ENCODE measurements at places on chromosomes 2 and 18.

DNA sequence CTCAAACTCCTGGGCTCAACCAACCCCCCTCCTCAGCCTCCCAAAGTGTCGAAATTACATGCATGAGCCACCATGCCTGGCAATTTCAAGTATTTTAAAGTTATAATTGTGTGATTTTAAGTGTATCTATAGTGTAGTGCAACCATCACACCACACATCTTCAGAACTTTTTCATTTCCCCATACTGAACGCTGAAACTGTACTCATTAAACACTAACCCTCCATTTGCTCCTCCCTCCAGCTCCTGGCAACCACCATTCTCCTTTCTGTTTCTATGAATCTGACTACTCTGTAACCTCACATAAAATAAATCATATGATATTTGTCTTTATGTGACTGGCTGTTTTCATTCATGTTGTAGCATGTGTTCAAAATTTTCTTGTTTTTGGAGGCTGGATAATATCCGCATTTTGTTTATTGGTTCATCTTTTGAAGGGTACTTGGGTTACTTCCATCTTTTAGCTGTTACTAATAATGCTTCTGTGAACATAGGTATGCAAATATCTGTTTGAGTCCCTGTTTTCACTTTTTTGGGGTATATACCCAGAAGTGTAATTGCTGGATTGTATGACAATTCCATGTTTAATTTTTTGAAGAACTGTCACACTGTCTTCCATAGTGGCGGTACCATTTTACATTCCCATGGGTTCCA, 188.2 kb downstream of the PLCL1 start:
- DNase-seq: no peak

DNA sequence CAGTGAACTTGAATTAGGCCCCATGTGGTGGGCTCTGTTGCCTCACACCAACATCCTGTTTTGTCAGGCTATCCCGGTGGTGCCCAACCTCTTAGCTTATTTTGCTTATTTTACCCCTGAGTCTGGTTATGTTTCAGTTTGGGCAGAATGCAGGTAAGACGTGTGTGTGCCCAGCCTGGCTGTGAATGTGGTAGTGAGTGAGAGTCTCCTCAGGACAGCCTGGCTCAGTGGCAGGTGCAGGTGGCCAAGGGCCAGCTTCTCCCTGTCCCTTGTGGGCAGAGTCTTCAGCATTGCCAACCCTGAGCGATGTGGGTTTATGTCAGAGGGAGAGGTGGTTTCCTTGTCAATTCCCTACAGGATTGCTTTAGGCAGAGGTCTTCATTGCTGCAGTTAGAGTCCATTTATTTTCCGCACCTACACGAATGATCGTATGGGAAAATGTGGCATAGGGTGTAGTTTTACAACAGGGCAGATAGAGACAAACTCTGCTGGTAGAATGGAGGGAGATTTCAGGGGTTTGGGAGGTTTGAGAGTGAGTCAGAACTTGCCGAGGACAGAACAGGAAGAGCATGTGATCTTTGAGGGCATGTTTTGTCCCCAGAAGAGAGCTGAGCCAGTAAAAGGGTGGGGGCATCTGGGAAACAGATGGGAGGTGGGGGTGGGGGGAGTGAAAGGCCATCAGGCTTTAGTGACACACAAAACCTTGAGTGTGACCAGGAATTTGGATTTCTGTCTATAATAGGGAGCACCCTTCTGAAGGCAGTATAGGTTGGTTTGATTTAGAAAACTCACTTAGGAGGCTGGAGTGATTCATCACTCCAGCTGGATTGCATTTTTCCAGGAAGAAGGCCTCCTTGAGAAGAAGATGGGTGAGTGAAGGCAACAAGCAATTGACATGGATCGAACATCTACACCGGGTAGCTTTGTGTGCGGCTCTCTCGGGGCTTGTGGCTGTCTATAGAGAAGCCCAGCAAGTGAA, 156.2 kb upstream of the CELF4 start:
- DNase-seq: no peak

- no peak for DNase-seq
Observed at GRCh38 chr2:176813621-176814049, 399.0 kb upstream of the HNRNPA3 start.

GRCh38 chr2:134490559-134490958, 228.2 kb downstream of the TMEM163 start:
- no peak for DNase-seq

DNA sequence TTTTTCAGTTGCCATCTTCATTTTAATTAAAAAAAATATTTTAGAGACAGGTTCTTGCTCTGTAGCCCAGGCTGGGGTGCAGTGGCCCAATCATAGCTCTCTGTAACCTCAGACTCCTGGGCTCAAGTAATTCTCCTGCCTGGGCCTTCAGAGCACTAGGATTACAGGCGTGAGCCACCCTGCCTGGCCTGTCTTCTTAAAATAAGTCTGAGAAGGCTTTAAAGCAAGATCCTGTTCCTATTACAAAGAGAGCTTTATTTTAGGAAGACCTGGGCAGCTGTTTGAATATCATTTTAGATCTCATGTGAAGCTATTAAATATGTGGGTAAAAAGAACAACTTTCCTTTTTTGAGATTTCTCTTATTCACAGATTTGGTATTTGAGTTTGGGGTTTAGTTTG, 1.5 kb downstream of the FAM228A start:
- no peak for DNase-seq

DNA sequence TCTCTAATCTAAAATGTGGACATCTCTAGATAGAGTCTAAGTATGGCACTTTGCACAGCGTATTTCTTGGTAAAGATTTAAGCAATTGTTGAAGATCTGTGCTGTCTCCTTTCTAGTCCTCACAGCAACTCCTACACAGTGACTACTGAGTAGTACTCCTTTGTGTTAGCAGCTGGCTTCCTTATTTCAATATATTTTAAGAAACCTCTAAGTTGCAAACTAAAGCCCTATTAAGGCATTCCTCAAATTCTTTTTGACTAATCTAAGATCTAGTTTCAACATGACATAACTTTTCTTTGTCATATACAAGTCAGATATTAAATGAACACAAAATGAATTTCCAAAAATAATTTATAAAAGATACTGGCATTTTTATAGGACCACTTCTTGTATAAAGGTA, 121.8 kb upstream of the DNAJC10 start:
- no peak for DNase-seq

GRCh38 chr2:96811917-96812316, 4.2 kb upstream of the CNNM3 start:
- no peak for DNase-seq

GRCh38 chr2:128414351-128414750, 95.7 kb upstream of the HS6ST1 start:
- no peak for DNase-seq

- no peak for DNase-seq
Observed at GRCh38 chr18:43283299-43283698, 6.0 kb upstream of the SYT4 start.

- no peak for DNase-seq
Observed at GRCh38 chr18:7789856-7790552, 222.9 kb downstream of the PTPRM start.

- DNase-seq: no peak
Observed at GRCh38 chr18:39190508-39190907, 1624.9 kb upstream of the CELF4 start.

DNA sequence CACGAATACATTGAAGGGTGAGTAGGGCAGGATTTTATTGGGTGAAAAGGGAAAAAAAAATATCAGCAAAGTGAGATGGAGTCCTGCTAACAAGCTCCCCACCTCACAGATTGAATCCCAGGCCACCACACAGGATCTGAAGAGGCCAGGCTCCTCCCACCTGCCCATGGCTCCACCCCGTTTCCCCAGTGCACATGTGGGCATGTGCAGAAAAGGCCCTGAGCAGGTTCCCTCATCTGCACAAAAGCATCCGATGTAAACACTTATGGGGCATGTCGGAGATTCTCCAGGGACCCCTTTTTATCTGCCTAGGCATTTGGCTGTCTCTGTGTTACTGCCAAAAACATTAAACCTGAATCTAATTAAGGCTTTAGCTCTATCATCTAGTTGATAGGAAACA, 35.2 kb downstream of the SKA1 start:
- no peak for DNase-seq

GRCh38 chr2:229408356-229408755, 137.3 kb upstream of the PID1 start:
- DNase-seq: peak; percentile 17

DNA sequence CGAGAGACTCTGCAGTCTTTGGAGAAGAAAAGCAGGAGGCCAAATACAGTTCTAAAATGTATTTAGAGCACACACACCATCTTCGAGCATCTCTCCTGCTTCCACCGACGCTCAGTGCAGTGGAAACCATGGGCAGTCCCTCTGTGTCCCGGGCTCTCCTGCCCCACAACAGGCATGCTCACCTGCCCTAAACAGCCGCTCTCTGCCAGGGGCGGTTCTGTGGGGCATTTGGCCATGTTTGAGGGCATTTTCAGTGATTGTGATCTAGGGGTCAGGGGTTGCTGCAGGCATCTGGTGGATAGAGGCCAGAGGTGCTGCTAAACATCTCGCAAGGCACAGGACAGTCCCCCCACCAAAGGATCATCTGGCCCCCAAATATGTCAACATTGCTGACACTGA, 55.8 kb downstream of the EMX1 start:
- DNase-seq: no peak

DNA sequence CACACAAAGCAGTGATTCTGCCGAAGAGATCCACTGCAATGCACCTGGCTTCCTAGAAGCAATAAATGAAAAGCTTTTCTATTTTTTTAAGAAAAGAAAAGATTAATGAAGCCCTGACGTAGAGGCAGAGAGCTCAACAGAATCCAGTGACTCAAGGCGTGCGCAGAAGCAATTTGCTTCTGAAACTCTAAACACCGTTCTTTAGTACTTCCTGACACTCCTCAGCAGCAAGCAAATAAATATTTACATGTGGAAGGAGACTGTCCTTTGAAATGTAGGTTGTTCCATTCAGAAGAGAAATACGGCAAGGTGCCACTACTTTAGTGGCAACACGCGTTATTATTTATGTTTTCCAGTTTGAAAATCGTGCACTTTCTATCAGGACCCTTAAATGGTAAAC, 126.2 kb upstream of the ZNF516 start:
- DNase-seq: no peak

DNA sequence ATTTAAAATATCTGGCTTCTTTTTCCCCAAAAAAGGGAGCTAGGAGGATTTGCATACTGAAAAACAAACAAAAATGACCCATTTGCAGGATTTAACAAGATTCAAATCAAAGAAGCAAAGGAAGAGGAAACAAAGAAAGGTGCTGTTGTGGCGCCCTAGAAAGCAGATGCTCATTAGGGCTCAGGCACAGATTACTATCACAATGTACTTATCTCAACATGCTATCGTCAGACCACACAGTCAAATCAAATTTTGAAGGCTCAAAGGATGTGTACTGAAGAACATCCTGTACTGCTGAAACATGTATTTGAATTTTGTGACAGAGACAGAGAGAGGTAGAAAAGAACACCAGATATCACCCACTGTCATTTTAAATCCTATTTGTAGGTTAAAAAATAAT, 10.9 kb downstream of the RBMS1 start:
- DNase-seq: no peak

- DNase-seq: peak; percentile 50
Observed at GRCh38 chr2:102442967-102443828, 20.2 kb downstream of the IL18RAP start.

GRCh38 chr2:210302326-210302725, 12.6 kb downstream of the MYL1 start:
- no peak for DNase-seq

GRCh38 chr18:61333271-61333745, at the start of gene CDH20:
CDH20 (plus strand) TSS chr18:61333430.
- DNase-seq: no peak

DNA sequence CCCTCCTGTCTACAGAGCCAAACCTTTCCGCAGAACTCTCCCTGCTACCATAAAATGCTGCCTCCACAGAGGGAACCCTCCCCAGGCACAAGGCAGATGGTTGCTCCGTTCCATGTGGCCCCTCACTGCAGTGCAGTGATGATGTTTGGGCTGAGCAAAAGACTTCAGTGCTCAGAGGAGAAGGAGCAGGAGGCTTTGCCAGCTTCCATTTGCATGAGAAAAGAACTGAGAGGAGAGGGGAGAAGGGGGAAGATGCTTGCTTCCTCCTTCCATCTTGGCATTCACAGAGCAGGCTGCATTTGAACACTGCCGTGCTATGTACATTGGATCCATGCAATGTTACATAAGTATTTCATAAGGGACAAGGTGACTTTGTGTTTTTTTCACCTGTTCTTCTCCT, 46.6 kb upstream of the TMEM200C start:
- DNase-seq: no peak

DNA sequence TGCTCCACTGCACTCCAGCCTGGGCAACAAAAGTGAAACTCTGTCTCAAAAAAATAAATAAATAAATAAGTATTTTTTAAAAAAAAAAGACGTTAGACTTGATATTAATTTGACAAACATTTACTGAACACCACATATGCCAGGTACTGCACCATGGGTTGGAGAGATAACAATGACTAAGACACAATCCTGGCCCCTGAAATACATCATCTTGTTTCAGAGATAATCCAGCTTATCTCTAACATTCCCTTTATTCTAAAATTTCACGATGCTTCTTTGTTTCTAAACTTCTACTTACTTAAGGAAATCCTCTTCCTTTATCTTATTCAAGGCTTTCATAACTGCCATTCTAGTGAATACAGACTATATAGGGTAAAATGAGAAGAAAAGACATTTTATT, 55.0 kb upstream of the PEX13 start:
- DNase-seq: peak; percentile 5

DNA sequence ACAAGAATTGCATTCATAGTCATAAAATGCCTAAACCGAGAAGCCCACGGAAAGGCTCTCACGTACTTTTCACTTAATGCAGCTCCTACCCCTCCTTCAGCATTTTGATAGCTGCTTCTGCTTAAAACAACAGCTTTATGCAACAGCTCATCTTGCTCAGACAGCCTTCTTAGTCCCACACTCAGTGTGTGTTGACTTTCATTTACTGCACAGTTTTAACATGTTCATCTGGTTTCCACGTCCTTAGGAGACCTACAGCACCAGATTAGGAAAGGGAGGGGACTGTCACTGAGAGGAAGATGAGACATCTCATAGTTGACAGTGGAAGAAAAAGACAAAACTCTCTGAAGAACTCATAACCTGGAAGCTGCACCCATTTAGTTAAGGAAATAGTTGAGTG, 435.4 kb downstream of the SETBP1 start:
- no peak for DNase-seq

- no peak for DNase-seq
Observed at GRCh38 chr2:2739231-2739795, 408.2 kb upstream of the MYT1L start.

- no peak for DNase-seq
Observed at GRCh38 chr18:50679056-50679455, 119.2 kb downstream of the MAPK4 start.

DNA sequence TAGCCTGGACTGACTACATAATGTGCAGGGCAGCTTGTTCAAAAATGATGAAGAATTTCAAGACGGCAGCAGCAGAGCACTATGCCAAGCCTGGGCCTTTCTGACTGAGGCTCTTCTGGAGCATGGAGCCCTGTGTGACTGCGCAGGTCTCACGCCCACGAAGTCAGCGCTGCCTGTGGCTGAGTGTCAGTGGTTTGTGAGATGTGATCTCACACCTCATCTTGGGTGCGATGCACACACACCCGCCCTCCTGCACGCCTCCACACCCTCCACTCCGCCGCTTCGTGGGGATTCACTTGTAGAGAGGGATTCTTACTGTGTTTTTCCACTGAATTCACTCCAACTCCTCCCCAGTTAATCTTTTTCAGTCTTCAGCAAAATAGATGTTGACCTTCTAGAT, 103.9 kb downstream of the VIT start:
- no peak for DNase-seq
